Renal cortical epithelial cell (primary cell): ENCODE measurements at places on chromosomes 4 and X.
A peak's percentile ranks its signal among the peaks of the same experiment; 100 is the strongest.

DNA sequence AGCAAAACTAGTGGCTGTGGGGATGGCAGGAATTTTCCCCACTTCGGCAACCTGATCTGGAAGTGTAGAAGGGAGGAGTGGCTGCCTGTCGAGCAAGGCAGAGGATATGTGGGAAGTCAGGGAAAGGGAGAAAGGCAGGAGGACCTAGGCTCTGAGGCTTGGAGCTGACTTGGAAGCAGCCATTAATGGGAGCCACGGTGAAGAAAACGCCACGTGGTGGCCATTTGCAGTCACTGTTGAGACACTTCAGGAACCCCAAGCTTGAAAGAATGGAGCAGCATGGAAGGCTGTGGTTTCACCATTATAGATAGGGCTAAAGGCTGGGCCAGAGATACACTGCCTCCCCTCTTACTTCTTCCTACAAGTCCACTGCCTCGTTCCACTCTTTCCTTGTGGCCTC, 41.8 kb upstream of the MAML3 start:
- DNase-seq: no peak

- DNase-seq: no peak
Measured at GRCh38 chr4:143700046-143700415, 444 bp downstream of the FREM3 start.

DNA sequence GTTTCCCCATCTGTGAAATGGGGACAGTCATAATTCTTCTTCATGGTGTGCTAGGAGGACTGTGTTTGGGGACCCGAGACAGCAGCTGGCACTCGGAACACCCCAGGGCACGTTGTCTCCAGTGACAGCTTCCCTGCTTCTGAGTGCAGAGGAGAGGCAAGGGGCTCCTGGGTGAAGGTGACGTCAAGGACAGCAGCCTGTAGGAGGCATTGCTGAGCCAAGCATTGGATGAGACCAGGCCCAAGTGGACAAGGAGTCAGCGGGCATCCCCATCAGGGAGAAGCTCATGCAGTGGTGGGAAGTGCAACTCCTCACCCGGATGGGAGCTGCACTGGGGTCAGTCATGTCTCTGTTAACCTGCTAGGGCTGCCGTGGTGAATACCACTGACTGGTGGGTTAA, 46.1 kb downstream of the EVC start:
- no peak for DNase-seq

DNA sequence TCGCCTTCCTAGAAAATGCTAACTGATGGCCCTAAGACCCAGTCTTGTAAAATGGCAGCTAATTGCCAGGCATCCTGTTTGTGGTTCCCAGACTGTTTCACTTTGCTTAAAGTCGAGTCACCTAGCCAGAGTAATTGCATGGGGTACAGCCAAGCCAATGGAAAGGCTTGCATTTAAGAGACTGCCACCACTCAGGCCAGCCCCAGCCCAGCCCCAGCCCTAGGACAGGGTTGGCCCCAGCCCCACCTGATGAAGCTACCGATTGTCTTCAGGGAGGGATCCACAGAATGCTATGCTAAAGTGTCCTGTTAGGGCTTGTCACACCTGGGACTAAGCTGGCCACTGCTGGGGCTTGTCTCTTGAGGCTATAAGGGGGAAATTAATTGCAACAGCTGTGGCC, 194.6 kb upstream of the KLF3 start:
- no peak for DNase-seq

DNA sequence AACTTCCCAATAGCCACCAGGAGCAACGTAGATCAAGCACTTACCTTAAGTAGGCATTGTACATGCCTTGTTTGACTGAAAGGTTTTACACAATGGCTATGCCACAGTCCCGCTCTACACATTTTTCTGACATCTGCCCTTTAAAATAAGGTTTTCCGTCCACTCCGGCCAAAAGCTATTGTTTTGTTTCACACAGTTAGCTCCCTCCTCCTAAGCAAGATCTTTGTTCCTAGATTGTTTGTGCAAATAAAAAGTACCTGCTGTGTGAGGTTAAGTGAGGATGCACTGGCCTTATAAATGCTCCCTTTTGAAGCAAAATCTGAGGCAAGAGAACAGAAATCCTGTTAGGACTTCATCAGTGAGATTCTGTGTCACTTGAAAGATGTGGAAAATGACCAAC, 11.8 kb downstream of the SCD5 start:
- DNase-seq: no peak

DNA sequence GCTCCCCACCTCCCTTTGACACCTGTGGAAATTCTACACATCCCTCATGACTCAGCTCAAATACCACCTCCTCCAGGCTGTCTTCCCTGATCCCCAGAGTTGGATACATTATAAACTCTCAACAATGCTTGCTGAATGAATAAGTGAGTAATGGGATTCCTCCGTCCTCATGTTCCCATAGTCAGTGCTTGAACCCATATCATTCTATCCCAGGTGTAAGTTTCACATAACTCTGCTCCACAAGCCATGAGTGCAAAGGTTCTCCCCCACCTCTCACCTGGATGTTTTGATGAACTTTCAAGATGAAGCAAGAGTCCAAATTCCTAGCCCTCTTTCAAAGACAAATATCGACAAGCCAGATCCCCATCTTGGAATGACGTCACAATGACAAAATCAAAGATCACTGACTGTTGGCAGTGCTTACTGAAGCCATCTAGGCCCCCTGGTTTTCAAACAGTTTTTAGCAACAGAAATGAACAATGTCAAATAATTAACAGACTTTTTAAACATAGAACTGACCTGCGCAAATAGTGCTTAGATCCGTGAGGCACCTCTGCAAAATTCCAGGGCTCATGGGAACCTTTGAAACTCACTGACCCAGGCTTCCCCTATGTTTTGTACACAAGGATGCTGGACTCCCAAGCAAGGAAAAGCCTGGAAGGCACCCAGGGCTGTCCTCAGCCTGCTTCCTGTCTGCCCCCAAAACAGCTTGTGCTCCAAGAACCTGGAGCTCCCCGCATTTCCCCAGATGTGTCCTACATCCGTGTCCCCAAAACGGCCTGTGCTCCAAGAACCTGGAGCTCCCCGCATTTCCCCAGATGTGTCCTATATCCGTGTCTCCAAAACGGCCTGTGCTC, 4.0 kb downstream of the SLC2A9 start:
- no peak for DNase-seq

- DNase-seq: no peak
Measured at GRCh38 chrX:42378857-42379256, 399.1 kb downstream of the PPP1R2C start.

DNA sequence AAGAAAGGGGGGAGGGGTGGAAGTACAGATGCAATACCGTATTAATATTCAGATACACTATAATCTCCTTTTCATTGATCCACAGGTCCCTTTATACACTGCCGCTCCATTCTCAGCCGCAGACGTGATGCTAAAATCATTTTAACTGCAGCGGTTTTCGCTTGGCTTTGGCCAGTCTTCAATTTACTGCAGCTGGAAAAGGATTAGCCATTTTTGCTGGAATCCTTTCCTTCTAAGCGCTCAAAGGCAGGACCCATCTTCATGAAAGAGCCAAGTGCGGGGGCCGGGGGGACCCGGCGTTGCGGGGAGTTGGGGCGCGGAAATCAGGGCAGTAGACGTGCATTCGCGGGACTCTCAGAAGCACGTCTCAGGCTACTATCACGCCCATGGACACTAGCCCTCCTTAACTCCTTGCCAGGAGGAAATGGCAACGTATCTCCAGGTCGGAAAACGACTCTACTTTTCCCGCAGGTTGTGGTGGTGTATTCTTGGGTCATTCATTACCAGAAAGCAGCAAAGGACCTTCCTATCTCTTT, 1.7 kb upstream of the PCDH10 start:
- no peak for DNase-seq

DNA sequence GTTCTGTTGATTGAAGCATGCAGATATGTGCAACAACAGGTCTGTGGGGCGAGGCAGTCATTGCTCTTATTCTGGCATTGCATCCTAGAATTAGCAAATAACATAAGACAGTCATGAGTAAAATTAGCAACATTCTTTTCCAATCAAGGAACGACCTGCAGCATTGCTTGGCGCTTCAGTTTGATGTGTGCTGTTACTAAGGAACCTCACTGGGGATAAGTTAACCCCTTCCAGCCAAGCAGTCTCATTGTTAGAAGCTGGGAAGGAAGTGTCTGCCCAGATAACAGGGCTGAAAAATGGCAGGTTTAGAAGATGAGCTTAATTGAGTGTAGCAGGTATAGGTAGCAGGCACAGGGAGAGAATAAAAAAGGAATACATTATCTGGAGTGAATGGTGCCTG, 55.4 kb downstream of the RBM46 start:
- DNase-seq: no peak

- DNase-seq: no peak
Measured at GRCh38 chrX:55111578-55112254, 22.9 kb downstream of the PAGE2 start.

- DNase-seq: peak; percentile 99
Measured at GRCh38 chr4:148831945-148832344, 389.7 kb upstream of the NR3C2 start.

DNA sequence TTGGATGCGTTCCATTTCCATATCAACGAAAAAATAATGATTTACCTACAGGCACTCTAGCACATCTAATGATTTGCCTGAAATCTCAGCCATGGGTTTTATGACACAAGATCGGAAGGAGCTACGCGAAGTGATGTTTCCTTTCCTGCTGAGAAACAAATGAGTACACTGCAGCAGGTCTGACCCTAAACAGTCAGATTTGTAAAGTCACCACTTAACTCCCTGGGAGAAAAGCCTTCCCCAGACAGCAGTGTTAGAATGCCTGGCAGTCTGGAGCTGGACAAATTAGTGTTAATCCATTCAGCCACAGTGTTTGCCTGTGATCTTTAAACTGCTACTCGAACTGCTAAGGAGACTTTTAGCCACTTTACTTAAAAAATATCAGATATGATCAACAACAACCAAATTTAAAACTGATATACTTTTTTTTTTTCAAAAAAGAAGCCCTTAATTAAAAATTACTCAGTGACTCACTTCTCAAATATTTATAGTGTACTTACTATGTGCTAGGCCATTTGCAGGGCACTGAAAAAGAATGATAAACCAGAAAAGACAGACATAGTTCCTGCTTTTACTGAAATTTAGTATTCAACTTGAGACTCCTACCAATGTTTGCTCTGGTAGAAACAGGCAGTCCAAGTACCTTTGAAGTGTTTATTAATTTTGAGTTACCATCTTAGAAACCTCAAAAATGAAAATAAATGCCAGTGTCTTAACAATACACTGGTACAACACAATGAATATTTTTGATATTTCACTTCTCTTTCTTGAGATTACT, 104.5 kb downstream of the SHISA3 start:
- DNase-seq: peak; percentile 84

GRCh38 chr4:167185465-167185864, 48.8 kb downstream of the SPOCK3 start:
- no peak for DNase-seq

DNA sequence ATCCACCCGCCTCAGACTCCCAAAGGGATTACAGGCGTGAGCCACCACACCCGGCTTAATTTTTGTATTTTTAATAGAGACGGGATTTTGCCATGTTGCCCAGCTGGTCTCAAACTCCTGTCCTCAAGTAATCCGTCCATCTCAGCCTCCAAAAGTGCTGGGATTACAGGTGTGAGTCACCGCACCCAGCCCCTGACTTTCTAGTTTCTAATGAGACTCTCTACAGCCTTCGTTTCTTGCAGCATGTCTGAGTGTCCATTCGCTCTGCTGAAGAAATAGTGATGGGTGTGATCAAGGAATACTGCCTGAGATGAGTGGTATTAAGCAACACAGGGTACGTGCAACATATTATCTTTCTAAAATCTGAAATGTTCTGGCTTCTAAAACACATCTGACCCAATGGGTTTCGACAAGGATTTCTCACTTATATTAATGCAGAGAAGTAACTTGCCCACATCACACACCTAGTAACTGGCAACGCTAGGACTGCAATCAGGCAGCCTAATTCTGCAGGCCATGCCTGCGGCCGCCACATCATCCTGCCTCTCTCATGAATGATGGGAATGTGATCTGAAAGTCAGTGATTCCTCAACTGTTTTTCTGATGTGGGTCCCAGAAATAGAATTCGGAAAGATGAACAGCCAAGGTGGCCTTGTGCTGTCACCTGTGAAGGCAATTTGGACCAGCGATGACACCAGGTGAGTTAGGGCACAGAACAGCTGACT, 74.3 kb downstream of the RBM47 start:
- no peak for DNase-seq

DNA sequence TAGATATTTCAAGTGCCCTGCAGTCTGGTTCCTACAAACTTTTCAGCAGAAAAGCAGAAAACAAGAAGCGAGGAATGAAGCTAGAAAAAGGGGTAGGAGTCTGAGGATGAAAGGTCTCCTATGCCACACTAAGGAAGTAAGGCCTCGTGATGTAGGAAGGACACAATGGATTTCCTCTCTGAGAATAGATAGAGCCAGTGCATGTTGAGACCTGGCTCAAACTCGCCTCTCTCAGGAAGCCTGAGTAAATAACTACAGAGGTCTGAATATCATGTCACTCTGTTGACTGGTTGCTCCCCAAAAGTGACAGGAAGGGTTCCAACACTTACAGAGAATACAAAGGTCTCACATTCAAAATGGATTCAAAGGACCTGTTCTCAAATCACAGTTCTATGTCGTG, 93.3 kb downstream of the GRIA3 start:
- DNase-seq: no peak

GRCh38 chrX:3518870-3519269, 172.4 kb upstream of the MXRA5 start:
- DNase-seq: peak; percentile 22

DNA sequence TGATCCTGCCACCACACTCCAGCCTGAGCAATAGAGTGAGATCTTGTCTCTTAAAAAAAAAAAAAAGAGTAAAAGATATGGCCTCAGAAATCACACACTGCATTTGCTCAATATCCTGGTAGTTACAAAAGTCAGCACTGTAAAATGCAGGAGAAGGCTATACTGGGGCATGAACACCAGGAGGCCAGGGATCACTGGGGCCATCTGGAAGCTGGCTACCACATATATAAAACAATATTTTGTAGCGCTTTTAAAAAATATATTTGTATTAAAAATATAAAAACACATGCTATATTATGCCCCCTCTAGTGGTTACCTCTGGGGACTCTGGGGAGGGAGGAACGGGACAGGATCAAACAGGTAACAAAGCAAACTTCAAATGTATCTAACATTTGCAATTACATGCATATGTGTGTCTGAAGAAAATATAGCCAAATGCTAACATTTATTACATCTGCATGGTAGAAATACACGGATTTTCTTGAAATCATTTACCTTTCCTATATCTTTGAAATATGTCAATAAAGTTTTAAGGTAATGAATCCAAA, 4.0 kb downstream of the C4orf46 start:
- peak; percentile 23 for DNase-seq

DNA sequence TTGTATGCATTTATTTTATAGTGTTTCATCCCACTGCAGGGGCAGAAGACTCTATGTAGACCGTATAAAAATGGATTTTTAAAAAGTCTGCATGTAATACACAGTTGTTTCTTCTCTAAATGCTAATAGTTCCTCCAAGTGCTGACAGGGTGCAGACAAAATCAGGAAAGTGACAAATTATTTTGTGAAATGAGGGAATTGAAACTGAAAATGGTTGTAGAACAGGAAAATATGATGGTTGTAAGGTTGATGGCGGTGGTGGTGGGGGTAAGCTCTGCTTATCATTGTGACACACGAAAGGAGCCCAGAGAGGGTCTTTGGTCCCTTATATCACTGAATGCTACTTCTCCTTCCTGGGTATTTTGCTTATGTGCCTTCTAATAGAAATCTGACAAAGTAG, 4.3 kb downstream of the IL15 start:
- no peak for DNase-seq
